ENCODE measurements at places on chromosomes 7 and 10. TPM values are rescaled to one million over a fixed set of nuclear protein-coding genes. Genes with fewer than 3 reads are reported as not detected.

The GIMAP1 gene
- total RNA-seq: not detected

The ARHGAP22 gene
- total RNA-seq: 88.8 TPM

The SPDYE11 gene
- total RNA-seq: not detected

The KCNH2 gene
- total RNA-seq: not detected

The FOXI2 gene
- total RNA-seq: not detected

The PIP gene
- not detected for total RNA-seq

The TMEM130 gene
- 5.6 TPM for total RNA-seq

The UPK3BL2 gene
- 7.8 TPM for total RNA-seq

The NPVF gene
- total RNA-seq: not detected

The CXCL12 gene
- 109 TPM for total RNA-seq

The TRIM73 gene
- total RNA-seq: 1.4 TPM

The IFIT1B gene
- total RNA-seq: not detected

The PLEKHS1 gene
- total RNA-seq: not detected

The CALU gene
- 770 TPM for total RNA-seq

The CALML3 gene
- not detected for total RNA-seq

The KCND2 gene
- total RNA-seq: not detected

The UBE2D1 gene
- total RNA-seq: 10.6 TPM

The KEL gene
- total RNA-seq: not detected

The SFTPA1 gene
- total RNA-seq: not detected

The JCAD gene
- 46.9 TPM for total RNA-seq

The ZPBP gene
- total RNA-seq: not detected

The FEZF1 gene
- total RNA-seq: not detected
